ENCODE measurements at places on chromosomes 13 and 19.

- no peak for DNase-seq
These were observed 11.6 kb upstream of the CLDN10 start for GRCh38 chr13:95540888-95541287.

- DNase-seq, result no peak
These were observed 3.1 kb upstream of the TMEM86B start for GRCh38 chr19:55231391-55232285.

DNA sequence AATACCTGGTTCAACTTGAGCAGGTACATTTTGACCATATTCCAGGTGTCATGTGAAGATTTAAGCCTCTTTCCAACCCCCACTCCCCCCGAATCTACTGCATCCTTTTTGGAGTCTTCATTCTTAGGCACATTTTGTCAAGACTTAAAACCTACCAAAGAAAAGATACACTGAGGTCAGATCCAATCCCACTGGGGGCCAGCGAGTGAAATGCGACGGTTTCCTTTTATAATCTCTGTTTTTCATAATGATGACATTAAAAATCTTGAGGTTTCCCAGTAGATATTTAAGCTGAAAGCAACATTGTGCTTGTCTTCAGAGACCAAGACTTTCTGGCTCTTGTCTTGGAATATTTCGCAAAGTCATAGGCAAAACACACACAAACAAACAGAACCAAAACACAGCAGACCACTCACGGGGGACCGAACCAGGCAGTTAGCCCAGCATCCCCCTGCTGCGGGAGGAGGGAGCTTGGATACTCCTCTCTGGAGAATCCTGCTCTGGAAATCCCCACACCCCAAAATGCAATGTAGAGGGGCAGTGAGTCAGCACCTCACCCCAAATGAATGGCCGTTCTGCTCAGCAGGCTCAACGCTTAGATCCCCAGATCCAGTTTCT is 506 bp upstream of the GAS6 start:
- no peak for DNase-seq

- DNase-seq, result no peak
These were observed 193.2 kb downstream of the IRS2 start for GRCh38 chr13:109593230-109593629.

- no peak for DNase-seq
These were observed 14.5 kb upstream of the CCDC97 start for GRCh38 chr19:41295499-41295898.

DNA sequence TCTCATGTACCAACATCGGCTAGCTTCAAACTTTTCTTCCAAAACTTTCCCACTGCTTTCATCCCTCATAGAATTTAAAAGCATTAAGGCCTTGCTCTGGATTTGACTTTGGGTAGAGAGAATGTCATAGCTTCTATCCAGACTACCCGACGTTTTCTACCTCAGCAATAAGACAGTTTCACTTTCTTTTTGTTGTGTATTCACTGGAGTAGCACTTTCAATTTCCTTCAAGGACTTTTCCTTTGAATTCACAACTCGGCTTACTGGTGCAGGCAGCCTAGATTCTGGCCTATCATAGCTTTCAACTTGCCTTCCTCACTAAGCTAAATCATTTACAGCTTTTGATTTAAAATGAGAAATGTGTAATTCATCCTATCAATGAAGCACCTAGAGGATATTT is 420.4 kb upstream of the GPC6 start:
- DNase-seq, result no peak

GRCh38 chr19:12872941-12873890 is 8.0 kb downstream of the DNASE2 start:
- no peak for DNase-seq

DNA sequence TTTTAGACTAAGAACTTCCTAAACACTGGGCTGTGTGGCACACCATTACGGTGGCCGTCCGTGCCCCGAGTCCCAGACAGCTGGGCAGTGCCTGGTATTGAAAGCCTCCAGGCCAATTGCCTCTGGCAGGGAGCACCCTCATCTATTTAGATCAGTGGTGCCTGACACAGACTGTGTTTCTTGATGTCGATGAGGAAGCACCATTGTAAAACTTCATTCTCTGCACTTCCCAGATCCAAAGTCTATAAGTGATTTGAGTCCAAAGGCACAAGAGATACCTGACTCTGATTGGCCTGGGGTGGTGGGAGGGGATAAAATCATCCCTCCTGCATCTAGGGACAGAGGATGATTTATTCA is 8.5 kb upstream of the STK24 start:
- no peak for DNase-seq

DNA sequence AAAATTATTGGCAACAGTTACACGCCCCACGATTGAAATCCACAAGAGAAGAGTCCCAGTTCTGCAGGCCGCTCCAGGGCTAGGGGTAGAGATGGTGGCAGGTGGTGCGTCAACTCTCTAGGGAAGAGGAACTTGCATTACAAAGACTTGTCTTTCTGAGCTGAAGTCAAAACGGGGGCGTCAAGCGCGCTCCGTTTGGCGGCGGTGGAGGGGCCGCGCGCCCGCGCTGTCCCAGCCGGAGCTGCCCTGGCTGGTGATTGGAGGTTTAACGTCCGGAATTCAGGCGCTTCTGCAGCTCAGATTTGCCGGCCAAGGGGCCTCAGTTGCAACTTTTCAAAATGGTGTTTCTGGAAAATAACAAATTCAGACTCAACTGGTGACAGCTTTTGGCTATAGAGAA is 38.9 kb downstream of the SOX1 start:
- DNase-seq, result no peak

- no peak for DNase-seq
These were observed 25.8 kb upstream of the SPATA13 start for GRCh38 chr13:24134757-24135156.

DNA sequence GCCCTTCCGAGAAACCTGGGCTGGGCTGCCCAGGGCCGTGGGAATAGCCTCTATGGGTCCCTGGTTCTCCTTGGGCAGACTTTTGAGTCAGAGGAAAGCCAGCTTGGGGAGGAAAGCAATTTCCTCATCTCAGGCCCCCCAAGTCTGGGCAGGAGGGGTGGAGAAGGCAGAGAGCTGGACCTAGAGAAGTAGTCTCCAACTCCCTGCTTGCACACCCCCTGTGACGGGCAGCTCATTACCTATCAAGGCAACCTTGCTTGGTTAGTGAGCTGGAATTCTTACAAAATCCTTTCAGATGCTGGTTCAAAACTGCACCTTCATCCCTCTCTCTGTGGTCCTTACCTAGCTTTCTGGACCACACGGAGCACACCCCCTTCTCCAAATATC is 33.9 kb downstream of the ACTL9 start:
- no peak for DNase-seq

GRCh38 chr13:33045851-33046592 is 29.8 kb downstream of the KL start:
- no peak for DNase-seq

DNA sequence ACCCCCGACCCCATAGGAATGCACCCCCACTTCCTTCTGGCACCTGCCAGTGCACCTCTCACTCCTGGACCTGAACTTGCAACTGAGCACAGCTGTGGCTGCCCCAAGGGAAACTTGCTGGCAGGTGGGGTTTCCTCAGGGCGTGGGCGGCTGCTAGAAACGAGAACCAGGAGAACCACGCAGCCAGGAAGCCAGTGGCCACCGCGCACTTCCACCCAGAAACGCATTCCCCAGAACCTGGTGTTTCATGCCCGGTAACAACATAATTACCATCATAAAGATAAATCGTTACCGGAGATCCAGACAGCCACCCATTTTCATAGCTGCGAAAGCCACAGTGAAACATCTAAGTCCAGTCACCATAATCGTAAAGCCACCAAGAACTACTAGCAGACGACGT is 75.2 kb upstream of the C13orf46 start:
- no peak for DNase-seq

GRCh38 chr13:110820322-110820721 is 94.5 kb downstream of the ANKRD10 start:
- DNase-seq, result no peak

DNA sequence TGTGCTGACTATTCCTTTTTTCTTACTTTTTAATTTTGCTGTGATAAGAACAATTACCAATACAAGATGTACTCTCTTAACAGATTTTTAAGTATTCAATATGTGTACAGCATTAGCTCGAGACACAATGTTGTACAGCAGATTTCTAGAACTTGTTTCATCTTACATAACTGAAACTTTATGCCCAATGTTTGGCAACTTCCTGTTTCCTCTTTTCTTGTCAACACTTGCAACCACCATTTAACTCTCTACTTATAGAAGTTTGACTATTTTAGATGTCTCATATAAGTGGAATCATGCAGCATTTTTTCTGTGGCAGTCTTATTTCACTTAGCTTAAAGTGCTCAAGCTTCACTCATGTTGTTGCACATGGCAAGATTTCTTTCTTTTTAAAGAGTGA is 1426.8 kb downstream of the SLITRK5 start:
- no peak for DNase-seq

- DNase-seq, result no peak
These were observed 572.5 kb downstream of the LIG4 start for GRCh38 chr13:107642831-107643230.

- no peak for DNase-seq
These were observed 62.8 kb upstream of the PCDH9 start for GRCh38 chr13:67292886-67293285.

GRCh38 chr19:3383121-3383722 is 16.8 kb downstream of the NFIC start:
- no peak for DNase-seq

- no peak for DNase-seq
These were observed 364 bp downstream of the CKM start for GRCh38 chr19:45322311-45322710.

DNA sequence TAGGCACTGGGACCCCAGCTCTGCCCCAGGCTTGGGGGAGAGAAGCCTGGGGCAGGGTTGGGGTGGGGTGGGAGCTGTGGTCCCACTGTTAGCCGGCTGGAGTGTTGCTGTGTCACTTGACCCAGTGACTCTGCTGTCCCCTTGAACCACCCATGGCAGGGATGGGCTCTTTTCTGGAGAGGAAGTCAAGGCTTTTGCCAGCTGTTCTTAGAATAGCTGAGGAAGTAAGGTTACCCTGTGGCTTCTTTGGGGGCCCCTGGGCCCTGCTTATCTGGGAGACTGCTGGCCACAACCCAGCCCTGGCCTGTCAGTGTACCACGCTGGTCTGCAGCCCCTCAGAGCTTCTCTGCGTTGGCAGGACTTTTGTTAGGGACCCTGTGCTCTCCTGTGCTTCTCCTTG is 9.1 kb downstream of the PNPLA6 start:
- no peak for DNase-seq

- DNase-seq, result no peak
These were observed 741 bp downstream of the PLEKHF1 start for GRCh38 chr19:29665826-29666577.

GRCh38 chr13:35994131-35994966 is 136.8 kb downstream of the DCLK1 start:
- no peak for DNase-seq

GRCh38 chr13:71210861-71211260 is 656.1 kb downstream of the DACH1 start:
- DNase-seq, result no peak

DNA sequence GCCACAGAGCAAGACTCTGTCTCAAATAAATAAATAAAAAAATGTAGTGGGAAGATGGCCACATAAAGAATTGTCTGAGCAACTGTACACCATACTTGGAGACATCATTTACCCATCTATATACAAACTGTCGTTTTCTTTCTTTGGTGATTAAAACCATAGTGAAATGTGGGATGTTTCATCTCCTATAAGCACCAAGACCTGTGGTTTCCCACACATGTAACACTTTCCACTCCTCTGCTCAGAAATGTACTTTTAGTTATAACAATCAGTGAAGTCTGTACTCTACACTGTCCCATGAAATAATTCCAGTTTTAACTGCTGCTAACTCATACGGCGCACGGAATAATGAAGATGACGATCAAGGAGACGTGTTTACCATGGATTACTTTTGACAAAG is 18.3 kb downstream of the PDCD5 start:
- no peak for DNase-seq

DNA sequence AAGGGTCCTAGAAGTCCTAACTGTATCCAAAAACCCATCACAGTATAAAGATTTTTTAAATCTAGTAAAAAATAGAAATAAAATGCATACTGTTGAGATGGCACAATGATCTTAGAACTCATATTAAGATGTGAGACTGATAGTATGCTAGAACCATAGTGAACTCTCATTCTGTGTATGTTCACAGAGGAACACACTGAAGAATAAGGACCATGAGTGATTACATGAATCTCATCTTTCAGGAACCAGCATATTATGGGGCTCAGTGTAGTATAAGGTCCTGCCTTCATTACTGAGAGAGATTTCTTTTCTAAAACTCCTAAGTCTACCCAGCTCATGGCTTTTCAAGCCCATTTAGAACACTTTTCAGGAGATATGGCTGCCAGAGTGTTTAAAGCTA is 59.8 kb upstream of the RFC3 start:
- no peak for DNase-seq

DNA sequence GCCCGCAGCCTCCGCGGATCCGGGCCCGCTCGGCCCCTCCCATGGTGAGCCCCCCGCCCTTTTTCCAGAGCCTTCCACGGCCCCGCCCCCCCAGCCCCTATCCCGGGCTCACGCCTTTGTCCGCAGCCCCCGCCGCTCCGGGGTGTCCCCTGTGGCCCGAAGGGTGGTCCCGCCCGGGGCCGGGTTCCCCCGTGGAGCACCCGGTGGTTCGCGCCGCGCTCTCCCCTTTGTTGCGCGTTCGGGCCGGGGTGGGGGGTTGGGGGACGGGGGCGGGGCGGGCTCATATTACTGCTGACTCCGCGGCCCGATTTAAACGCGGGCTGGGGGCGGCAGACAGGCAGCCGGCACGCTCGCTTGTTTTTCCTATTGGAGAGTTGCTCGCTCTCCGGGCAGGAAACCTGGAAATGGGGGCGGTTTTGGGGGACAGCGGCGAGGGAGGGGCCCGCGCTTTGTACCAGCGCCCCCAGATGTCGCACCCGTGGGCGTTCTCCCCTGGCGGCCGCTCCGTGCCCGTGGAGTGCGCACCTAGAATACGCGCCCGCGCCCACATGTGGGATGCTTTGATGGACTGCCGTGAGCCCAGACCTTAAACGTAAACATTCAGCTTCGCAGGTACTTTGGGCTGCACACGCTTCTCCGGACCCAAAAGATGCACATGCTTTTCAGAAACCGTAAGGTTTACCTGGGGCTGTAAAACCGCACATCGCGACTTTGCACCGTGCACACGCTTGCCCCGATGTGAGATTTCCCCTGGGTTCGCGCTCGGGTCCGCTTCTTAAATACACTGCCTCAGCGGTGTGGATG is 699 bp downstream of the PTOV1 start:
- DNase-seq, result no peak

DNA sequence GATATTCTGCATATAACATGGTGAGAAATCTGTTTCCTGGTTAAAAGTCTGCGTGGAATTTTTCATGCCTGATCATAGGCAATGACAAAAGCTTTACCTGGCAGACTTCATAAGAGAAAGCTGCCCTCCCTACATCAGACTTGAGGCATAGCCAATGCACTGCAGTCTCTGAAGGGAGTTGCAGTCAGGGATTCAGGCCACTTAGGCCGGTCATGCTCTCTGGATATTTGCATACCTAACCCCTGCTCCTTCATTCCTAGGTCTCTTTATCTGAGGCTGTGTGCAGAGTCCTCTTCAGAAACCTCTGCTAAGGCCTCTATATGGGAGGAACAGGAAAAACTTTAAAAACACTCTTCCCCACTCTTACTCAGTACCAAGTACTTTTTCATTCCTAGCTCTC is 287.4 kb downstream of the PCDH17 start:
- DNase-seq, result no peak

GRCh38 chr19:29525901-29526729 is at the start of gene VSTM2B:
Gene VSTM2B (plus strand): TSS chr19:29525994. CDS start chr19:29526584, 590 bp downstream.
- no peak for DNase-seq

Data from stimulated activated CD8-positive, alpha-beta memory T cell treated with anti-CD3 and anti-CD28 coated beads, Interleukin-15, amount 100 ng/mL, for 24 hours (primary cell).